CD4-positive, alpha-beta T cell treated with Interleukin-17A for 1 hour (primary cell): ENCODE measurements at places on chromosomes 4 and X.

GRCh38 chrX:16144420-16144819, 21.1 kb downstream of the GRPR start:
- no peak for DNase-seq

DNA sequence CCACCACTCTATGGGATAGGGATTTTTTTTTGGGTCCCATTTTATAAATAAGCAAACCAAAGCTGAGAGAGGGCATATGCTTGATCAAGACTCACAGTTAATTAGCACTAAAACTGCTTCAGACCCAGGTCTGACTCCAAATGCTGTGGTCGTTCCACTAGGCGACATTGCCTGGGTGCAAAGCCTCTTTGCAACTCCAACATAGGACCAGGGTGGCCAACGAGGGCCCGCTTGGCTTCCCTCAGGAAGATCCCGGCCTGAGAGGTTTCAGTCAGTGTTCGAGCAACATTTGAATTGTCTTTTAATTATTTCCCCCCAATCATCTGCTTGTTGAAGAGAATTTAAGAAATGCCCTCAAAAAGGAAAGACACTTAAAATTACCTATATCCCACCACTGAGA, 11.2 kb downstream of the PJA1 start:
- no peak for DNase-seq

DNA sequence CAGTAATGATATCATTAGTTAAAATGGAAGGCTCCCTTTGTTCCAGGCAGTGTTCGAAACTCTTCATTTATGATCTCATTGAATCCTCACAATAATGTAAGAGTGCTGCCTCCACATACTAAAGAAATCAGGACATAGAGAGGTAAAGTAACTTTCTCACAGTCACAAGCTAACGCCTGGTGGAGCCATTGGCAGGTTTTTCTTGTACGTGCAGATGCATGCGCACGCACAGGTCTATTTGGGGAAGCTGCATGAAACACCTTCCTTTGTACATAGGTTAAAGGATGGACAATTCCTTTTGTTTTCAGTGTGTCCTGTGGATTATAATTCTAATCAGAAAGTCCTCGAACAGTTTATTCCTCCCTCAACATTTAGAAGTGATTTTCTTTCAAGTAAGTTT, 176.2 kb downstream of the RAPGEF2 start:
- DNase-seq, result no peak

- no peak for DNase-seq
Measured at GRCh38 chr4:38237139-38237538, 276.9 kb downstream of the PTTG2 start.

- DNase-seq, result no peak
Measured at GRCh38 chr4:152360045-152360410, 175.9 kb downstream of the FBXW7 start.

DNA sequence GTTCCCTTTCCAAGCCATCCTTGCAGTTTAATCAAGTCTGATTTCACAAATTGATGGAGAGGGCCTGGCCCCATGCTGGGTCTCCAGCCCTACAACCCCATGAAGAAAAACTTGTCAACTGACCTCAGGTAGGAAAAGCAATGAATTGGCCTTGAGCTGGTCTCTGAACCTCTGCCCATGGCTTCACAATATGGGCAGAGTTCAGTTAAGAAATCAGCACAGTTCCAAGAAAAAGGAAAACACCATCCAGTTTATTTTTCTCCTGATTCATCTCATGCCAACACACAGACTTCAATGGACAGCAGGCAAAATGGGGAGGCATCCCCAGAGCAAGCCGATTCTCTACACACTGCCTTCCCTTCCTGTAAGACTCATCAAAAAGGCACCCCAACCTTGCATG, 3.3 kb downstream of the RIPPLY1 start:
- no peak for DNase-seq

DNA sequence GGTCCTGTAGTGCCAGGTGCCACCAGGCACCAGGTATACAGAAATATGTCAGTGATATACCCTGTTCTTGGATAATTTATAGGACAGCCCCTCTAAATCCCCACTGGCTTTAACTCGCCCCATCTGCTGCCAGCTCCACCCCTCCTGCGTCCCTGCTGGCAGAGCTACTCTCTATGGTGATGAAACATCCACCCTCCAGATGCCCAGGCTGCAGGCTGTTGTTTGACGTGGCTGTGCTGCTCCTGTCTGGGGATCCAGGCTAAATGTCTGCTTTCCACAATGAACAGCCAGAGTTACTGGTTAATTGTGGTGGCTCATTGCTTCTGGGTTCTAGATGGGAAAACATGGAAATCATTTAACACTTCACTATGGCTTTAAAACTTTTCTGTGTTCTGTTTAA, 12.9 kb downstream of the NHSL2 start:
- no peak for DNase-seq

GRCh38 chr4:142582340-142582739, 263.8 kb downstream of the INPP4B start:
- DNase-seq, result no peak
